Activated gamma-delta T cell treated with anti-CD3 and anti-CD28 coated beads, Interleukin-2, amount 50 U/mL, for 16 hours (primary cell): ENCODE measurements at places on chromosomes 12 and 14.

DNA sequence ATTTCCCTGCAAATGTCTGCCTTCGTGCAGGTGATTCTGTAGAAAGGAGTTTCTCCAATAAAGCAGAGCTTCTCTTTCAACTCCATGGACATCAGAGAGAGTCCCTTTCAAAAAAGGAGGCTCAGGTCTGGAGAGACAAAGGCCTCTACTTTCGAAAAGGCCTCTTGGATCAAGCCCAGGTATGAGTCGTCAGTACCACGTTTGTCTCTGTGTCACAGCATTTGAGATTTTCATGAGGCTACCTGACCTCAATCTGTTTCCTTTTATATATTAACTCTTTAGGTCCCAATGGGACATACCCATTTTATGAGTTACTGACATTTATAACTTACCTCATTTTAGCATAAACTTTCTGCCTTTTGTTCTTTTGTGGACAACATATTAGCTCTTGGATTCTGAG is 290.8 kb downstream of the RPAP3 start:
- no peak for DNase-seq

DNA sequence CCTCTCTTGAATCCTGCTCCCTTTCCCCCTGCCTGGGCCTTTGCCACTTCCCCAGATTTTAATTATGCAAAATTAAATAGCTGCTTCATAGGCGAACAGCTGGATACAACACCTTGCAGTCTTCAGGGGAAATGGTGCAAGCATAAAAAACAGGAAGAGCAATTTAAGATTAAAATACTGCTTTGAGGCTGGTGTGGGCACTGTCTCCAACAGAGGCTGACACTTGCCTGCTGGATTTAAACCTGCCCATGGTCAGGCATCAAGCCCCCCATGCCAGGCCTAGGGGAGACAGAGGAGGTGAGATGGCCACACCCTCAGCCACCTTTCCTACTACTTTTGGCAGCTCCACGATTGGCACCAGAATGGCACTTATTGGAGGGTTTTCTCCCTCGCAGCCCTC is 110.1 kb upstream of the DIO3 start:
- DNase-seq, result no peak

GRCh38 chr14:62655166-62655565 is 390.1 kb downstream of the KCNH5 start:
- no peak for DNase-seq

GRCh38 chr12:53965281-53966084 is 7.4 kb upstream of the HOXC11 start:
- no peak for DNase-seq

GRCh38 chr14:31806249-31806648 is 245.0 kb downstream of the NUBPL start:
- no peak for DNase-seq

DNA sequence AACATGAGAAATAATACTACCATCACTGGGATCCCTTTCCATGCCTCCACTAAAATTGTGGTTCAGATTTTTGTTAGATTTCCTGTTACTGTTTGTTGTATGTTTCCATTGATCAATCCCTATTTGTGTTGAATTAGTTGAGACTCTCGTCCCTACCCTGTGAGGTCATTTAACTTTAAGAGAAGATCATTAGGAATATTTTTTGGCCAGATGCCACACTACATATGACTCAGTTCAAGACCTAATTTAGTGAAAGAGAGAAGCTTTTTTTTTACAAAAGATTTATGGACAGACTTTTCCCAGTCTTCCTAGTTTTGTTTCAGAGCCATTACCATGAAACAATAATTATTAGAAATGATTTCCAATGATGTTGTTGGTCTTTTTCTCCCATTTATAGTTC is 35.5 kb downstream of the CPSF6 start:
- DNase-seq, result no peak

GRCh38 chr12:95460105-95460504 is 13.8 kb upstream of the METAP2 start:
- DNase-seq, result no peak

DNA sequence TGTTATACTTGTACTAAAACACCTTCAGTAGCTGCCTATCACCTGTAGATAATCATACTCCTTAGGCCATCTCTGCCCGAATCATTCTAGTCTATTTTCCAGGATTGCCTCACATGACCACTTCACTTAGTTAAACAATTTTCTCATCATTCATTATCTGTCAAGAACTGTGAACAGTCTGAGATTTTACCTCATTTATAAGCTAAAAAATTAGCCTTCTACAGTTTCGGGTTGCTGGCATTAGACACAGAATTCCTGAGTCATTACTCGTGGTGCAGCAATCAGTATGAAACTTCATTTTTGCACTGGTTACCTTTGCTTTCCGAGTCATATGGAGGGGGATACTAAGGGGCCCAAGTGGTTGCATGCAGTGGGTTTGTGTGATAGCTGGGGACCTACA is 57.6 kb upstream of the OTOGL start:
- DNase-seq, result no peak

GRCh38 chr12:65965358-65965757 is 141.1 kb downstream of the HMGA2 start:
- no peak for DNase-seq

GRCh38 chr12:124862768-124863415 is 772 bp downstream of the SCARB1 start:
- no peak for DNase-seq

DNA sequence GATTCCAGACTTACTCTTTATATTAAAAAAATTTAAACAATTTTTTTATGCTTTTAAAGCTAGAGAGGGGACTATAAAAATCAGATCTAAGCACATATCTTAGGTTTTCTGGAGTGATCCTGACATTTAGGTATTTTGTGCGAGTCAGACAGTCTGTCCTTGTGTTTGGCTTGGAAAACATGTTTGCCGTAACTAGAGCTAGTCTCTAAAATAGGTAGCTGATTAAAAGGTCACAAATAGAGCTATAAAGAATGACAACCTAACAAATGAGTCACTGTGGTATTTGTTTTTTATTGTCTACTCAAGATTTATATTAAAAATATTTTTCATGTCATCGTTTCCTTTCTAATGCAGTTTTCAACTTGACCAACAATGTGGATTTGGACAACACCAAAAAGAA is 73.4 kb downstream of the MNAT1 start:
- no peak for DNase-seq

DNA sequence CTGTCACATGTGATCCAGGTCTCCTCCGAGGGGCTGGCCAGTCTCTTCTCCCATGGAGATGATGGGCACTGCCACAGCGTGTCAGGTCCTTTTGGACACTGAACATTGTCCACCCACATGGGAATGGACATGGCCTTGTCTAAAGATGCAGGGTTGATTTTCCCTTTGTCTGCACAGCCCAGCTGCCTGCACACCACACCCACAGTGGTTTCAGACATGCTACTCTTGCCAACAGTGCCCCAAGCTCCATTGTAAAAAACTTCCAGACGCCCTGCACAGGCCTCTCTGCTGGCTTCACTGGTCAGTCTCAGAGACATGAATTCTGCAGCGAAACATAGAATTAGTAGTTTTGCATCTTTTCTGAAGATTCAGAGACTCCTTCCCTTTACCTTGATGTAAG is 18.5 kb downstream of the CD163 start:
- no peak for DNase-seq

GRCh38 chr14:68836082-68836481 is 43.2 kb upstream of the ZFP36L1 start:
- DNase-seq, result no peak

DNA sequence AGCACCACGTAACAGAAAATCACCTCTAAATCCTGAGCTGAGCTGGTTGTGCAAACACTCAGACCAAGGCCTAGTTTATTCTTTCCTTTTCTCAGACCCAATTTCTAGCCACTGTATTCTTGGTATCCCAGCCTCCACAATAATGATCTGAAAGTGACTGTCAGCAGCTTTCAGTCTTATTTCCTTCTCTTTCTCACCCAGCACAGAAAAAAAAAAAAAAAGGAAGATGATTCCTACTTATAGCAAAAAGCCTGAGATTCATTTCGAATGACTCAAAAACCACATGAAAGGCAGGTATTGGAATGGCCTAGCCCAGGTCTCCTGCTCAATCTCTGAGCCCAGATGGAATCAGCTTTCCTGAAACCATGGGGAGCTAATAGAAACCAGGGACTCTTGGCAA is 298.6 kb upstream of the PPFIA2 start:
- DNase-seq, result no peak

DNA sequence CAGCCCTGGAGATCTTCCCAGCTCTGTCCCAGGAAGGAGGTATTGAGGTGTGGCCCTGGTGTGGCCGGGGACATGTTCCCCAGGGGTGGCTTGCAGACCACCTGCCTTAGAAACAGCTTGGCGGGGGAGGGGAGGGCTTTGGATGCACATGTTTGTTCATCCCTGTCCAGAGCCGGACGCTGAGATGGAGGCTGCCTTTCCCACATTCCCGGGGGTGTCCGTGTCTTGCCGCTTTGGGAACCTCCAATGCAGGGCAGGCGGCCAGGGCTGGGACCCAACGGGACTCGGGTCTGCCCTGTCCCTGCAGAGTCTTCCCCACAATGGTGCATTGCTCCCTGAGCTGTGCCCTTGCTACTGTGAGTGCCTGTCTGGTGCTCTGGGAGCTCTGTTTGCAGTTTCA is 319.5 kb upstream of the SFSWAP start:
- DNase-seq, result no peak

DNA sequence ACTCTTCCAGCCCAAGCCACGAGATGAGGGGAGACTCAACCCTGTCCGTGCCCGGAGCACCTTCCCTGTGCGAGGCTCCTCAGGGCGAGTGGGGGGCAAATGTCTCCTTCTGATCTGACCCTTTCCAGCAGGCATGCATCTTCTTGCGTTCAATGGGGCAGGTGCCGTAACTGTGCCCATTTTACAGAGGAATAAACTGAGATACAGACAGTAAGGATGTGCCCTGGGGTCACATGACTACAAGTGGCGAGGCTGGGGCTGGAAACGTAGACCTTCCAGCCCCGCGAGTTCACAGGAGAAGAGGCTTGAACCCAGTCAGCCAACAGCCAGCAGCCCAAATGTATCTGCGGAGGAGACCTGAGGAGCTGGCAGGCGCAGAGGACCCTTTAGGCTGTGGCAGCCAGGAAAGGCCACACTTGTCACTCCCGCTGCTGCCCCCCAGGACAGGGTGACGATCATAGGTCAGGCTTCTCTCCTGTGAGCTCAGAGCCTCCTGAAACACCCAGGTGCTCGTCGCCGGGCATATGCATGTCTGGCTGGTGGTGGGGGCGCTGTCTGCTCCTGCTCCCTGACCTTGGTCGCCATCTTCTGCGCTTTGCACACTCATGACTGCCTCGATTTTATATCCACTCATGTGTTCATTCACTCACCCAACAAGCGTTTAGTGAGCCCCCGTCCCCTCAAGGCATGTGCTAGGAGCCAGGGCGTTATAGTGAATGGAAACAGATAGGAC is 41.7 kb downstream of the CCDC88C start:
- DNase-seq, result no peak

- no peak for DNase-seq
These were observed 7.5 kb downstream of the LAG3 start for GRCh38 chr12:6779708-6780432.
